ENCODE measurements at places on chromosomes 11 and 22.
A peak's percentile ranks its signal among the peaks of the same experiment; 100 is the strongest.

- peaks cover 47% of the 10 kb centered on the region for H3K4me1 ChIP-seq
- H3K4me3 ChIP-seq = no peak overlapping the region
- peaks cover 84% of the 10 kb centered on the region for H3K36me3 ChIP-seq
- no peaks in the 10 kb centered on the region for H3K27me3 ChIP-seq
- H3K27ac ChIP-seq = peak overlapping the region; percentile 53
Measured at GRCh38 chr22:36144886-36145541, 15.5 kb downstream of the APOL3 start.

- DNase-seq = no peak
- H3K27ac ChIP-seq = peak overlapping the region; percentile 91
- no peaks in the 10 kb centered on the region for H3K27me3 ChIP-seq
- peak overlapping the region; percentile 76 for H3K4me3 ChIP-seq
Measured at GRCh38 chr11:62573006-62573591, 592 bp downstream of the EEF1G start.

DNA sequence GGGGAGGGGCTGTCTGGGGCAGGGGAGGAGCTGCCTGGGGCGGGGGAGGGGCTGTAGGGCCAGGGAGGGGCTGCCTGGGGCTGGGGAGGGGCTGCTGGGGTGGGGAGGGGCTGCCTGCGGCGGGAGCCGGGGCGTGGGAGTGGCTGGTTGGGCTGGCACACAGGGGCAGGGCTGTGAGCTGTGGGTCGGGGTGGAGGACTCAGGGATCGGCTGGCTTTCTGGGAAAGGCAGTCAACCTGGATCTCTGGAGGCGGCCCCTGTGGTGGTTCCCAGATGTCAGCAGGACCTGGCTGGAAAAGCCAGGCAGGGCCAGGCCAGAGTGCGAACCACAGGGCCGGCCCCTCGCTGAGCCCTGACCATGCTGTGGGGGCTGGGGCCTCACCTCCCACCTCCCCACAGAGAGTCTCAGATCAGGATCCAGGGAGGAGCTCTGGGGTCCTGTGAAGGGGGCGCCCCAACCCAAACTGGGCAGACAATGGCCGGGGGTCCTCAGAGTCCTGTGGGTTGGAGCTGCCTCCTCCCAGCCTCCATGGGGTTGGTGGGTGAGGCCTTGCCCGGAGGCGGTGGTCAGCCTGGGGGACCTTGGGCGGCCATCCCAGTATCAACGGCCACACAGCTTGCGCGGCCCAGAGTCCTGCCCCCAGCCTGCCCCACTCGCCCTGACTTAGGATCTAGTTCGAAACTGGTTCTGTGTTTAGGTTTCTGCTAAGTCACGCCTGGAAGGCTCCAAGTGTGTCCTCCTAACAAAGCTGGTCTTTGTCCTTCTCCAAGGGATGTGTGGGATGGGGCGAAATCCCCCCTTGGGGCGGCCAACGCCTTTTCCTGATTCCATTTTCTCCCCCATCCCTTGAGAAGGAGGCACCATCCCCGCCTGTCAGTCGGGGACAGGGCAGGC, 1.9 kb downstream of the MUC5B start:
- DNase-seq = peak; percentile 63
- no peaks in the 10 kb centered on the region for H3K4me1 ChIP-seq
- H3K36me3 ChIP-seq = no peaks in the 10 kb centered on the region
- H3K27me3 ChIP-seq = no peaks in the 10 kb centered on the region
- no peak overlapping the region for H3K27ac ChIP-seq

DNA sequence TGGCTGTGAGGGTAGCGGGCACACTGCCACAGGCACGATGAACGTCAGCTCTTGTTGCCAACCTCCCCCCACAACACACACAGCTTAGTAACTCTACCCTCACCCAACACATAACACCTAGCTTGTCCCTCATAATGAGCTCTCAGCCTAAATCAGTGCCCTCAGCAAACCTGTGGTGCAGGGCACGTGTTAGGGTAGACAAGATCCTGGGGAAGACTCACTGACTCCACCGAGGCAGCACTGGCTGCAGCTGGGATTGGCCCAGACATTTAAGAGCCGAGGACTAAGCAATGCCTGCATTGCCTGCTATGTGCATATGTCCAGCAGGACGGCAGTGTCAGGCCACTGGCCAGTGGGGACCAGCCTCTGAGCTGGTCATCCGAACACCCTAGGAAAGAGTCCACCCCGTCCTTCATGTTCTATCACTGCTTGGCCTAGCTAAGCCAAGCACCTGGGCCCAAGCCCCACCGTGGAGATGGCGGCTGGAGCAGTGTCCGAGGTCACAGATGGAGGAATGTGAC, 32.9 kb upstream of the TRIM29 start:
- no peaks in the 10 kb centered on the region for H3K36me3 ChIP-seq
- peaks cover 84% of the 10 kb centered on the region for H3K27me3 ChIP-seq
- H3K27ac ChIP-seq = no peak overlapping the region
- DNase-seq = no peak
- H3K4me1 ChIP-seq = peaks cover 6% of the 10 kb centered on the region
- no peak overlapping the region for H3K4me3 ChIP-seq

- no peaks in the 10 kb centered on the region for H3K27me3 ChIP-seq
- H3K36me3 ChIP-seq = no peaks in the 10 kb centered on the region
- DNase-seq = no peak
- no peak overlapping the region for H3K27ac ChIP-seq
Measured at GRCh38 chr11:101034076-101034475, 95.5 kb downstream of the PGR start.

GRCh38 chr11:99960536-99960935, 726.6 kb upstream of the ARHGAP42 start:
- H3K27ac ChIP-seq = no peak overlapping the region
- no peaks in the 10 kb centered on the region for H3K36me3 ChIP-seq
- no peaks in the 10 kb centered on the region for H3K27me3 ChIP-seq
- no peaks in the 10 kb centered on the region for H3K4me1 ChIP-seq

DNA sequence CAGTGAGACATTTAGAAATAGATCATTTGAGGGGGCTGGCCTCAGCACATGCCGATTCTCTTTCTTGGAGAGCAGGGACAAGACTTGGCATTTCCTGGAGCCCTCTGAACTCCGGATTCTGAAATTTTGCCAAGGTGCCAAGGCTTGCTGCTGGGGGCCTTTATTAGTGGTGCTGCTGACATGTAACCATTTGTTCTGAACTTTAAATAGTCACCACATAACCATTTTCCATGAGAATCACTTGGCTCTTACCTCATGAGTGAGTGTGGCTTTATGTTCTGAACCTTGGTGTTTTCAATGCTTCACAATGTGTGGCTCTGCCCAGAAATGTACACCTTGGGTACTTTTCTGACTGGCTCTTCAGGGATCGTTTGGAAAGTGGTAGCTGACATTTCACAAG, 33.3 kb downstream of the SYT13 start:
- H3K36me3 ChIP-seq = no peaks in the 10 kb centered on the region
- DNase-seq = no peak
- H3K27ac ChIP-seq = no peak overlapping the region

- H3K36me3 ChIP-seq = no peaks in the 10 kb centered on the region
- no peaks in the 10 kb centered on the region for H3K27me3 ChIP-seq
- no peaks in the 10 kb centered on the region for H3K4me1 ChIP-seq
- H3K27ac ChIP-seq = no peak overlapping the region
Measured at GRCh38 chr11:27423125-27423524, 49.5 kb downstream of the LGR4 start.
